ENCODE measurements at places on chromosomes 16 and 17. TPM values are rescaled to one million over a fixed set of nuclear protein-coding genes. Genes with fewer than 3 reads are reported as not detected.

FNDC8 gene
- not detected for polyA plus RNA-seq

PHKB gene
- 20.0 TPM for polyA plus RNA-seq

CLEC3A gene
- polyA plus RNA-seq: not detected

TSR1 gene
- polyA plus RNA-seq: 12.8 TPM

SOST gene
- 0.03 TPM for polyA plus RNA-seq

CDH13 gene
- 15.5 TPM for polyA plus RNA-seq

DNA sequence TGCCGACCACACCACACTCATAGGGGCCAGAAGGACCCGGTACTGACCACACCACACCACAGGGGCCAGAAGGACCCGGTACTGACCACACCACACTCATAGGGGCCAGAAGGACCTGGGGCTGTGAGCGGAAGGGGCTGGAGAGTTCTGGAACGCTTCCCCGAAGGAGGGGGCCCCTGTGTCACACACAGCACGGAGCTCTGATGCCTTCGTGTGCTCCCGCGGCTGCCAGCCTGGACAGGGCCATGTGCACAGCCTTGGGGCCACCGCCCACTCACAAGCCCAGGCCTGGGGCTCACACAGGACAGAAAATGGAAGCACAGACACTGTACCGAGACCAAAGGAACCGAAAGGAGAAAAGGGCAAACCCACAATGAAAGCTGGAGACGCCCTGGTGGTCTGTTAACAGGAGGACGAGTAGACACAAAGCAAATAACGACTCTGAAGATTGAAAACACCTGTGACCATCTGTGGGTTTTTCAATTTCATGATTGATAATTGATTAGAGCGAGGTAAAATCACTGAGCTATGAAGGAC lies 106.5 kb upstream of the METRNL start:
- no peak for DNase-seq

GRCh38 chr16:85202631-85203461 lies 90.6 kb upstream of the CIBAR2 start:
- peak; percentile 89 for DNase-seq

DNA sequence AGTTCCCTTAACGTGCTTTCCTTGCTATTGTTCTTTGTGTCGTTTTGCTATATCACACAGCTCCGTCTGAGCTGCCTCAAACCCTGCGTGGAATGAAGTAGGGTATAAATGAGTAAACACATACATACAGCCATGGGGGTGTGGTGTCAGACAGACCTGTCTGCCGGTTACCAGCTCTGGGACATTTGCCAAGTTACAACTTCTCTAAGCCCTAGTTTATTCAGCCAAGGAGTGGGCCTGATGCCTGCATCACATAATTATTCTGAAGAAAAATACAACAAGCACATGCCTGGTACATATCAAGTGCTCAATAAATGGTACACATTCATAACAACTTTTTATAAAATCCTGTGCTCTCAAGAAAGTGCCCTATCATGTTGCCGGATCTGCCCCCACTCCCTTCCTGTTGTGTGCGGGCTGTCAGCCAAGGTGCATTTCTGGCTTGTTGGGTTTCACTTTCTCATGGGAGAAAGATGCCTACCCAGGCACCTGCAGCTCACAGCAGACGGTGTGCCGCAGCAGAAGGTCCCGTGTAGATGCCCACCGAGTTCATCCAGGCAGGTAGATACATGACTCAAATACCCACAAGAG lies 30.5 kb downstream of the SMPD3 start:
- DNase-seq: peak; percentile 23

GRCh38 chr17:44235583-44235936 lies 16.1 kb upstream of the UBTF start:
- no peak for DNase-seq

- no peak for DNase-seq
Measured at GRCh38 chr16:55706739-55707384, 51.1 kb downstream of the SLC6A2 start.

- no peak for DNase-seq
Measured at GRCh38 chr17:14701886-14702285, 401.0 kb downstream of the HS3ST3B1 start.

GRCh38 chr16:15592324-15592723 lies 50.6 kb downstream of the MARF1 start:
- DNase-seq: no peak

DNA sequence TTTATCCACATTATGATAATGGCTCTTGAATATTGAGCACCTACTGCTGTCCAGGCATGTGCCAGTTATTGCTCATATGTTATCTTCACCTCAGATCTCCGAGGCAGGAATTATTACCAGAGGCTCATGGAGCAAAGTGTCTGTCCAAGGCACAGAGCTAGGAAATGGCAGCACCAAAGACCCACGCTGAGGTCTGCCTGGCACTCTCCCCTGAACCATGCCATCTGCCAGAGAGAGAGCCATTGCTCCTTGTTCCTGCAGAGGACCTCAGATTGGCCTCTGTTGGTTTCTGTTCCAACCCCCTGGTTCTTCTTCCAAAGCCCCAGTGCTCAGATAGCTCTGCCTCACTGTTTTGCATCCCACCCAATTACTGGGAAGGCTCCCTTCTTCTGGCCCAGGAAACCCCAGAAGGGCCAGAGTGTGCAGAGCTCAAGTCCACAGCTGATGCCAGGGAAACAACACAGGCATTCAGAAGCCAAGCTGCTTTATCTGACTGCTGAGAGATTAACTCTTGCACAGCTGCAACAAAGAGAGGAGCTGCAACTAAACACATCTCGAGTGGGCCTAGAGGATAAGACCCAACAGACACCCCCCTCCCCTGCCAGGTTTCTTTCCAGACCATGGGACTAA lies 5.9 kb downstream of the ASIC2 start:
- DNase-seq: no peak

- DNase-seq: no peak
Measured at GRCh38 chr16:69613378-69614154, 47.8 kb downstream of the NFAT5 start.

DNA sequence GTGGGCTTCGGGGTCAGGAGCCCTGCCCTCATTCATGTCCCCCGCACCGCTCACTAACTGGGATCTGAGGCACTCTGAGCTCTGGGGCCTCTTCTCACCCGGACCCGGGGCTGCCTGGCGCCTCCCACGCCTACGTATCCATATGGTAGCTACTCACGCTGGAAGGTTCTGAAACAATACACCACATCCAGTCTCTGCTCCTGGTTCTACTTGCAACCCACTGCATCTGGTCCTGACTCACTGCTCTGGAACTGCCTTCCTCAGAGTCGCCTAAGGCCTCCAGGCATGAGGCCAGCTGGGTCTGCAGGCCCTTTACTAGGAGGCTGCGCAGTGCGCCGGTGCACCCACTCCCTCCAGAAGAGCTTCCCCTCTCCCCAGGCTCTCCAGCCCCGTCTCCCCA lies 18.1 kb downstream of the USP36 start:
- no peak for DNase-seq

DNA sequence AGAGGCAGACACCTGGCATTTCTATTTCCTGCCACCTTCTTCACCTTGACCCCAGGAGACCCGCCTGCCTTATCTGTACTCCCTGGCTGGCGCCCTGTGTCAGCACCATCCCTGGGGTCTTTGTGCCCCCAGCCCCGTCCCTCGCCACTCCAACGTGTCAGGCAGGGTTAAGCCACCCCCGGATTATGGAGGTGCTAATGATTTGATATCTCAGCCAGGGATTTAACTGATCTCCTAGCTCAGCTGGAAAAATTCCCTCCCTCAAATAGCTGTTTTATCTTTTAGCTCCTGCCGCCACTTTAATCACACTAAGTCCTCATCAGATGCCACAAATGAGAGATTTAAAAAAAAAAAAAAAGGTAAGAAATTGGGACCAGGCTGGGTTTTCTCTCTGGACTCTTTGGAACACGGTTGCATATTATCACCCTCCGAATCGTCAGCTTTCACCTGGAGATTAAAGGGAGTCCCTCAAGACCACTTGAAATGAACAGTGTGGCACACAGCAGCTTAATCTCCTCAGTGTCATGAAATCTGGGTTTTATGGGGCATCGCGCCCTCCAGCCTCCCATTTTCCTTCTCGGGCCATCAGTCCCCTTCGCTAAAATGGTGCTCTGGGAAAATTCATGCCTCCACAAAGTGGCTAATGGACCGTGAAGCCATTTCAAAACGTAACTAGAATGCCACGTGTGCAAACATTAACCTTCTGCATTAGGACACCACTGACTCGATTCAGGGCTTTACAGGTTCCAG lies 26.2 kb upstream of the WFDC1 start:
- no peak for DNase-seq

DNA sequence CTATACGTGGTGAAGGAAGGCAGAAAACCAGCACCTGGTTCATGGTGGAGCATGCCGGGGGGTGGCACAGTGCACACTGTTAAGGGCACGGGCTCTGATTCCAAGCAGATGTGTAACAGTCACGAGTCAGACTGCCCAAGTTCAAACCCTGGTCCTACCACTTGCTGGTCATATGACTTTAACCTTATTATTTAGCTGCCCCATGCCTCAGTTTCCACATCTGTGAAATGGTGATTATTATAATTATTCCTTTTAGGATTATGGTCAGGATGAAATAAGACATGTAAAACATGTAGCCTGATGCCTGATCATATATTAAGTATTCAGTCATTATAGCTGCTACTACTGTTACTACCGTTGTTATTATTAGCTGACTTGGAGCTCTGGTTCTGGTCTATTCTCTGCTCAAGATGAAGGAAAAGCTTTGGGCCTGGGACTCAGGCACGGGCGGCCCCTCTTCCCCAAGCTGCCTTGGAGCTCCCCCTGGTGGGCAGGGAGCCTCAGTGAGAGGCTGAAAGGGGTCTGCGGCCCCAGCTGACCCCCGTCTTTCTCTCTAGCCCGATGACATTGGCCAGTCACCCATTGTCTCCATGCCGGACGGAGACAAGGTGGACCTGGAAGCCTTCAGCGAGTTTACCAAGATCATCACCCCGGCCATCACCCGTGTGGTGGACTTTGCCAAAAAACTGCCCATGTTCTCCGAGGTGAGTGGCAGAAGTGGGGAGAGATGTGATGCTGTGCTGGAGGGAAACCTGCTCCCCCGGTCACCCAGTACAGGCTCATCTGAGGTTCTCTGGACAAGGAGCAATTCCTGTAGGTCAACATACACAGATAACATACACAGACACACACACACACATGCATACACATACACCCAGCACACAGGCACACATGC lies 14.0 kb downstream of the NR1D1 start:
- DNase-seq: no peak

- DNase-seq: no peak
Measured at GRCh38 chr16:87047221-87048037, 269.8 kb downstream of the C16orf95 start.

- DNase-seq: no peak
Measured at GRCh38 chr16:71645450-71645849, 19.5 kb downstream of the MARVELD3 start.

DNA sequence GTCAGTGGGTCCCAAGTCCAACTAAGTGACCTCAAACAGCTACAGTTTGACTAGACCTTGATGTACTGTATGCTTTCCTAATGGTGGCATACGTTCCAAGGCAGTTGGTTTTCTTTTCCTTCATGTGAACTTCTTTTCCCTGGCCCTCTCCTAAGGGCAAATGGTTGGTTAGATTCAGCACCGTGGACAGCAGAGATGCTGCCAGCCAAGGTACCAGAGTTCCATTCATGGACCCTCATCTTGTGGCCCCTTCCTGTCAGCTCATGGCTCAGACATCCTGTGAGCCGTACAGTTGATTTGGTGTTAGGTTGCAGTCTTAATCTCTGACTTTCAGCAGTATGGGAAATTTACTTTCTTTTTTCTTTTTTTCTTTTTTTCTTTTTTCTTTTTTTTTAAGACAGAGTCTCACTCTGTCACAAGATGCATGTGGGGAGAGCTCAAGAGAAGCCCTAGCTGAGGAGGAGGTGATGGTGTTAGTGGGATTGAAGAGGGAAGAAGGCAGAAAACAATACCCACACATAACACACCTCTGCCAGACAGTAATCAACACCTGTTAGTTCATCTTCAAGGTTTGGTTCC lies 122.4 kb downstream of the USP31 start:
- no peak for DNase-seq

DNA sequence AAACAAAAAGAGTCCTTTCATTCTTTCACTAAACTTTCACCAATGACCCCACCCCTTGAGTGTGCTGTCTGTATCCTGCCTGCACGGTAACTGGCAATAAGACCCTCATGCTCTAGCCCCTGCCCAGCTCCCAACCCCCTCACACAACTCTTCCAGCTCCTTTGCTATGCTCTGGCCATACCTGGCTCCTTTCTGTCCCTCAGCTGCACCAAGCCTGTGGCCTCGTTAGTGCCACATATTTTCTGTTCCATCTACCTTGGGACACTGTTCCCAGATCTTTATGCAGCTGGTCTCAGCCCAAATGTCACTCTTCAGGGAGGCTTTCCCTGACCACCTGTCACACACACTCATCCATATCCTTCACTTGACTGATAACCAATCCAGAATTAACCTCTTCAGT lies 47.3 kb downstream of the C16orf82 start:
- no peak for DNase-seq

DNA sequence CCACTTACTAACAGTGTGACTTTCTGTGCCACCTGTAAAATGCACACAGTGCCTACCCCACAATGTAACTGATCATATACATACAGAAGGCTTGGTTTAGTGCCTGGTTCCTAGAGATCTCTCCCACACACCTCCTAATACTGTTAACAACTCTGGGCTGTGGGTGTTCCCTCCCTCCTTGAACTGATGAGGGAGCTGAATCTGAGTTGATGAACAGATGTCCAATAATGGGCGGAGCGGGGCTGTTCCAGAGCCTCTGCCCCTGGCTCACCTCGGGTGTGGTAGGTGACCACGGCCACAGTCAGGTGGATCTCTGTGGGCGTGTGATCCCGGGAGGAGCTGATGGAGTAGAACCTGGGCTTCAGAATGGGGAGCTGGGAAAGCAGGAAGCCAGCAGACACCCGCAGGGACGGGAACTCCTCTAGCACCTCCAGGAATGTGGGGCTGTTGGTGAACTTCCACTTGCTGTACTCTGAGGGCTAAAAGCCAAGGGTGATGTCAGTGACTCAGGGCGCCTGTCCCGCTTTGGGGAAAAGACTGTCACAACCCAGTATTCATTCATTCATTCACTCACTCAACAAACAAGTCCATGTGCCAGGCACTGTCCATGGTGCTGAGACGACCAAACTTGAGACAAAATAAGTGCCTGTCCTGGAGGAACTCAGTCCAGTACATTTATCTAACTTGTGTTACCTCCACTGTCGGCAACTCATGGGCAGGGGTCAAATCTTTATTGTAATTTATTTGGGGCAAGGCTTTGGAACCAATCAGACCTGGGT lies 37.6 kb downstream of the NOS2 start:
- DNase-seq: no peak

DNA sequence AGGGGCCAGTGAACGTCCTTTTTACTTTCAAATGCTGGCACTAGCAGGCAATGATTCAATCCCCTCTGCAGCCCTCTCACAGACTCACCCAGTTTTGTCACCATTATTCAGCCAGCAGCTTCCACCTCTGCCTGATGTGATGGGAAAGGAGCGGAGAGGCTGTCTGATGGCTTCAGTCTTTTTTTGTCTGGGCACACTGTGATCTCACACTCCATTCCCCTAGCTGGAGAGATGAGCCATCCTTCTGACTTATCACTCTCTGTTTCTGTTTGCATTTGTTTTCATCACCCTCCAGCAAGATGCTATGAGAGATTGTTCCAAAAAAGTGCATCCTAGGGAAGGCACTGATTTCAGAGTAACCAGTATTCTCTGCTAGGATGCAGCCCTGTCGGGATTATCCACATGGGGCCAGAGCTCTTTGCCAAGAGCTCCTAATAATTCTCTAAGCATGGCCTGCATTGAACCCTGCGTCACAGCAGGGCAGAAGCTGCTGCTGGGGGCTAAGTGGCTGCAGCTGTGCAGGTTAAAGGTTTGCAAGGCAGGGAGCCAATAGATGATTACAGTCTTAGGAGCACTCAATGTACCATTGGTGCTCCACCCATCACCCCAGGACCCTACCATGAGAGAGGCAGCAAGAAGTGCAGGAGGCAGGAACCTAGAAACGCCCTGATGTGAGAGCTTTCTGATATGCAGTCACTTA lies 236.1 kb upstream of the C16orf82 start:
- no peak for DNase-seq

- DNase-seq: no peak
Measured at GRCh38 chr16:23859713-23860269, 24.0 kb downstream of the PRKCB start.

Data from heart right ventricle (tissue), 16 donors.